ENCODE measurements at places on chromosomes 5 and 9. TPM values are rescaled to one million over a fixed set of nuclear protein-coding genes. Genes with fewer than 3 reads are reported as not detected.

MARVELD2 gene
- total RNA-seq: 2.4 TPM

TSSK1B gene
- total RNA-seq: not detected

SLC34A3 gene
- 0.07 TPM for total RNA-seq

SPINK1 gene
- total RNA-seq: 0.63 TPM

ZNF608 gene
- 0.77 TPM for total RNA-seq

BAAT gene
- total RNA-seq: 0.32 TPM

RXRA gene
- total RNA-seq: 33.9 TPM

LCN1 gene
- 0.20 TPM for total RNA-seq

FER gene
- 4.8 TPM for total RNA-seq

WNT8A gene
- total RNA-seq: not detected

SEMA6A gene
- total RNA-seq: 0.10 TPM

IL3 gene
- not detected for total RNA-seq

SEC24A gene
- 10.2 TPM for total RNA-seq

TOMM5 gene
- total RNA-seq: 326 TPM

HSPB3 gene
- total RNA-seq: not detected

ALDH7A1 gene
- total RNA-seq: 76.7 TPM

ZNF658 gene
- 1.7 TPM for total RNA-seq

QRFP gene
- not detected for total RNA-seq

CDH12 gene
- not detected for total RNA-seq

UBLCP1 gene
- 33.5 TPM for total RNA-seq

Measured in A549 treated with Hydrocortisone at 1 μM for 4 hours (cell line).